Activated naive CD8-positive, alpha-beta T cell treated with anti-CD3 and anti-CD28 coated beads for 36 hours (primary cell): ENCODE measurements at places on chromosomes 1 and 21. TPM values are rescaled to one million over a fixed set of nuclear protein-coding genes. Genes with fewer than 3 reads are reported as not detected.

DNA sequence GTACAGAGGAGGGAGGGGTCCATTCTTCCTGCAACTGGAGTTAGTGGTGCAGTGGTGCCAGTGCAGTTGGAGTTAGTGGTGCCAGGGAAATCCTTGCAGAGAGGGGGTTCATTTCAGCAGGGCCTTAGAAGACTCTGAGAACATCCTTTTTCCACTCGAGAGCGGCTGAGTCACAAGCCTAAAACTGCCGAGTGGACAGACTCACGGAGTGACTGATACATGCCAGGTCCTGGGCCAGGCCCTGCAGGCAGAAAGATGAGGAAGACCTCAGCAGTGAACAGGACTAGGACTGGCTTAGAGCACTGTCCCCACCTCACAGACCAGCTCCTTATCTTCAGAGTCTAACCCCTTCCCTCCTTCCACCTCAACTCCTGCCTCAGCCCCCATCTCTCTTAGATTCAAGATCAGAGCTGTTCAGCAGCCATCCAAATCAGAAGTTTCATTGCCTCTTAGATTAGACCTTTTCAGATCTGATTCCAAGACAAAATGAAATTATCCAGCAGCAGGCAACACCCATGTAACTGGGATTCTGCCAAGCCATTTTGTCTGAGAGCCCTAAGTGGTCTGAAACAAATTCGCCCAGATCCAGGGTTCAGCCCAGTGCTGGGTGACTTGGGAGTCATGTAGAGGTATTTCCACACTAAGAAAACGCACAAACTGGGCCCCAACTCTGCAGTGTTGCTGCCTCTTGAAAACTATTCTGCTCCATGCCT is 12.7 kb upstream of the IKBKE start:
- DNase-seq = no peak

- DNase-seq = no peak
Observed at GRCh38 chr1:223084464-223084866, 58.6 kb downstream of the TLR5 start.

Gene ERRFI1
- 1.2 TPM for total RNA-seq

Gene FCRL4
- total RNA-seq = not detected

Gene LGR6
- total RNA-seq = 0.22 TPM

- DNase-seq = no peak
Observed at GRCh38 chr1:180235077-180235501, 5.0 kb downstream of the LHX4 start.

Gene CYYR1
- total RNA-seq = not detected

GRCh38 chr1:30340934-30341333 is 382.5 kb downstream of the MATN1 start:
- DNase-seq = no peak

GRCh38 chr1:30366911-30367310 is 356.5 kb downstream of the MATN1 start:
- no peak for DNase-seq

Gene LY9
- 28.3 TPM for total RNA-seq

DNA sequence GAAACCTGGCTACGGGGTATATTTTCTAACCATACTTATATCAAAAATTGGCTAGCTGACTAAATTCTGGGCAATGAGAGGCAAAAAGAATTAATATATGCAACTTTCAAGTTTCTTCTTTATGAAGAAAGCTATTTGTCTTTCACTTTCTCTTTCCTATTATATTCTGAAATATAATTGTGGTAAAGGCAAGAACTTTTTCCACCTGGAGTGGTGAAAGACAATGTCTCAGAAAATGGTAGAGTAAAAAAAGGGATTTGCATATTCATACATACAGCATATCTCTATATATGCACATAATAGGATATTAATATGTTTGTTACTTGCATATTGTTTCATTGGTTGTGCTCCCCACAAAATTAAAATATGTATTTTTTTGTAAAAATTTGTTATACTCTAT is 793.8 kb downstream of the PLA2G4A start:
- DNase-seq = no peak
